ENCODE measurements at places on chromosomes 7 and 10. TPM values are rescaled to one million over a fixed set of nuclear protein-coding genes. Genes with fewer than 3 reads are reported as not detected.

Gene FAM131B
- 1.2 TPM for total RNA-seq

Gene SORBS1
- 0.29 TPM for total RNA-seq

Gene WAPL
- 46.0 TPM for total RNA-seq

Gene TMEM229A
- not detected for total RNA-seq

Gene TMEM139
- not detected for total RNA-seq

Gene CREB5
- 5.0 TPM for total RNA-seq

Gene AEBP1
- total RNA-seq = 219 TPM

Gene LRRC4
- total RNA-seq = 0.29 TPM

Gene FOXP2
- 3.8 TPM for total RNA-seq

Gene HNRNPH3
- total RNA-seq = 9.7 TPM

Gene VPS37D
- total RNA-seq = 5.9 TPM

Gene ANKRD7
- 1.8 TPM for total RNA-seq

Gene TFPI2
- total RNA-seq = 8.7 TPM

All from osteoblast (primary cell).